T-helper 1 cell (primary cell): ENCODE measurements at places on chromosomes 7 and 10.

DNA sequence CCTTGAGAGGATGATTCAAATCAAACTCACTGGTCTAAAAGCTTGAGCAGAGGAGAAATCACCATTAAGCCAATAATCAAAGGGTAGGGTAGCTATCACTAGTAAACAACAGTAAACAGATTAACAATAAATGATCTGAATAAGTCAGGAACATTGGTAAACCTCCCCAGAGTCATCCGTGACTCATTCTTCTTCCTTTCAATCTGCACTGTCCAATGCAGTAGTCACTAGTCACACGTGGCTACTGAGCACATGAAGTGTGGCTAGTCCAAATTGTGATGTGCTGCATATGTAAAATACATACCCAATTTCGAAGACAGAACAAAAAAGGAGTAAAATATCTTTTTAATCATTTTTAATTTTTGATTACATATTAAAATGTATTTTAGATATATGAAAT, 64.0 kb downstream of the ERCC6 start:
- no peak for DNase-seq

- peak; percentile 22 for DNase-seq
These were observed 83.0 kb upstream of the ADRB1 start for GRCh38 chr10:113960617-113961181.

DNA sequence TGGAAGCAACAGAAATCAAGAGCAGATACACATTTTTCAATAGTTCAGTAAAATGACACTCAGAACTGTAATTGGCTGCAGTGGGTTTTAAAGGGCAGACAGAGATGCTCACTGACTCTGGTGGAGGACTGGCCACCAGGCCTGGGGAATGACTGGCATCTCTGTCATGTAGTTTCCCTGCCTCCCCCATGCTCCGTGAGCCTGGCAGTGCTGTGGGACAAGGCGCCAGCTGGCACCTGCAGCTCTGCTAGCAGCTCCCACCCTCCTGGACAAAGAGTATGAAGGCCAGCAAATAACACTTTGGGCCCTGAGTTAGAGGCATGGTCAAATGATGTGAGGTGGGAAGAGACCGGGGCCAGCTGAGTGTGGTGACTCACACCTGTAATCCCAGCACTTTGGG, 15.0 kb downstream of the TSPAN33 start:
- no peak for DNase-seq

DNA sequence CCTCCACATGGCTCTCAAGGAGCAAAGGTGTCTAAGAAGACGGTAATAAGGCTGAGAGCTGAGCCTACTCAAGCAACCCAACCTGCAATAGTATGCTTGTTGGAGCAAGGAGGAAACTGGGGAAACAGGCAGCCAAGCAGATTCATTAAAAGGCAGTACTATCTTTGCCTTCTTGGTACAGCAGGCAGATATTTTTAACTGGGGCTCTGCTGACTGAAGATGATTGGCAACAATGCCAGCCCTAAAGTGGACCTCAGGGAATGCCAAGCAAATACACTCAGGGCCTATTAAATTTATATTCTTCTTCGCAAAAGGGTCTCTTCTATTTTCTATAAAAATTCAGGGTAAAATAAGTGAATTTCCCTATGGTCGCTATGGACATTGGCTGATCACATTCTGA, 109.4 kb upstream of the PCGF5 start:
- no peak for DNase-seq

DNA sequence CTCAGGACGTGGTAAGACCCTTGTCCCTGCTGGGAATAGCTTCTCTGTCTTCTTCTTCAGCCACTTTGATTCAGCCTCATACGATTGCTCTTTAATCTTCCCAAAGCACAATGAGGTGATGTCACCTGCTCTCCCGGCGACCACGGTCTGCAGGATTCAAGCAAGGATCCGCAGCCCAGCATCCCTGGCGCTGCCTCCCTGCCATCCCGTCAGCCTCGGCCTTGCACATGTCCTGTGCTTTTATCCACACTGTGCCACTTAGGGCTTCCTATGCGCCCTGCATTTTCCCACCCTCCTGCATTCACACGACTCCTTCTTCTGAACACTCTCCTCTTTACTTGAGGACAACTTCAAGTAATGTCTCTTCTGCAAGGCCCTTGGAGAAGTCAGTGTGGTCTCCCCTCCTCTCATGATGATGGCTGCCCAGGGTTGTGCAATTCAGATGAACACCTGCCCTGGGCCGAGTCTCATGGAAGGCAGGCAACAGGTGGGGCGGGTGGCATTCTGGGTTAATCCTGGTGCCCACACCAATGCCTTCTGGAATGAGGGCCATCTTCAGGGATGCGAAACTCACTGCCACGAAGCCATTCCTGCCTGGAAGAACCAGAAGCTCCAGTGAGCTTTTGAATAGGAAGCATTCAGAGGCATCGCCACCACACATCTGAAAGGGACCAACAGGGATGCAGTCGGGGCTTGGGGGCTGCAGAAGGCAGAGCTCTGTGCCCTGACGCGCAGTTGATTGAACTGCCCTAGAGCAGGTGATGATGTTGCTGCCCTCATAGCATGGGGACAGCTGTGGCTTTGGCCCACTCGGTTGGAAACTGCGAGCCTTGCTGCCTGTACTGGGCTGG, 287.5 kb downstream of the GLRX3 start:
- DNase-seq = no peak
